Activated gamma-delta T cell treated with Interleukin-2 at 50 U/mL for 16 hours (primary cell): ENCODE measurements at places on chromosomes 12 and 14.

DNA sequence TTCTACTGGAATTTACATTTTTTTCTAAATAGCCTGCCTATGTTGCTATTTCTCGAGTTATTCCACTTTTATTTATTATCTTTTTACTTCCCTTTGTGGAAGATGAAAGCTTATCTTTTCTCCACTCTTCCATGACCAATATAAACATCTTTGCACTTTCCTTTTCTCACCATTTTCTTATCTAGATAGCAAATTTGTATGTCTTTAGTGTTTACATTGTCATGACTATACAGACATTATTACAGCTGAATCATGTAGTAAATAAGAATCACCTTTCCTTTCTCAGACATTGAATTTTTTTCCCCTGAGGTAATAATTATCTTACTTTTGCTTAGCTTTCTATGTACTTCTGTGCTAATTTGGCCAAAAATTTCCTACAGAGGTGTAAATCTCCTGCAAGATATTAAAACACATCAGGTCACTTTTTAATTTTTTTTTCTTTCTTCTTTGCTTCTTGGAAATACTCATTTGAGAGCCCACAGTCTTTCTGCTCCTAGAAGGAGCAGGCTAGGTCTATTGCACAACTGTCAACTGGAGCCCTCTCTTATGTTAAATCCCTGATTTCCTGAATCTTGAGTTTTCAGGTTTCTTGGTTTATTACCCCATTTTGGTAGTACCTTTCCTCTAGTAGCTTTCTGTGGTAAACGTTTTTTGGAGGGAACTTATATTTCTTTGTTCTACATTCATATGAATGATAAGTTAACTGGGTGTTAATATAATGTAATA is 109.0 kb upstream of the ATP2B1 start:
- DNase-seq, result no peak

DNA sequence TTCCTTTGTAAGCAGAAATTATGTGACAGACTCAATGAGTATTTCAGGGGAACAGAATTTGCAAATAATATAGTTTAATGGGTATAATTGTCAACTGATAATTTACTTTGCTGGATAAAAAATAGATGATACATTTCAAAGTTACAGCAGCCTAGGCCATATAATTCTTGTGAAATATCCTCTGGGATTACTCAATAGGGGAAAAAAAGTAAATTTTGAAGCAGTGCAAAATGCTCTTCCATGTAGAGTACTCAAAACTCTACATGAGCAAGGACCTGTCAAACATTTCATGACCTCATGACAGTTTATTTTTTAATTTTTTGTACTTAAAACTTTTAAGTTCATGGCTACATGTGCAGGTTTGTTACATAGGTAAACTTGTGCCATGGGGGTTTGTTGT is 163.3 kb downstream of the DACT1 start:
- DNase-seq, result no peak

- DNase-seq, result no peak
Observed at GRCh38 chr14:88750413-88750812, 42.3 kb downstream of the EML5 start.

DNA sequence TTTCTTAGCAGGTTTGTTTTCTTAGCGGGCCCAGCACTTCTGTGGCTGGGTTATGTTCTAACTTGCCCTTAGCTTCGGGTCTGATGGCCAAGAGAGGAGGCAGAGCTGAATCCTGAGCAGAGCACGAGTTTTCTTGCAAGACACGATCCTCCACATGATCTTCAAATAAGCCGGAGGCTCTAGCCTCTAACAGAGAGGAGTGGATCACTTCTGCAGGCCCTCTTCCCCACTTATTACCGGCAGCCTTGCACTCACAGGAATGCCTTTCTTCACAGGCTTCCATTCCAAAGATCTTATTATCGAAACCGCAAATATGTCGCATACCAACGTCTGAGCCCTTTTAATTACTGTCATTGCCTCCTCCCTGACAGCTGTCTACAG is 79.5 kb downstream of the SINHCAF start:
- DNase-seq, result no peak

DNA sequence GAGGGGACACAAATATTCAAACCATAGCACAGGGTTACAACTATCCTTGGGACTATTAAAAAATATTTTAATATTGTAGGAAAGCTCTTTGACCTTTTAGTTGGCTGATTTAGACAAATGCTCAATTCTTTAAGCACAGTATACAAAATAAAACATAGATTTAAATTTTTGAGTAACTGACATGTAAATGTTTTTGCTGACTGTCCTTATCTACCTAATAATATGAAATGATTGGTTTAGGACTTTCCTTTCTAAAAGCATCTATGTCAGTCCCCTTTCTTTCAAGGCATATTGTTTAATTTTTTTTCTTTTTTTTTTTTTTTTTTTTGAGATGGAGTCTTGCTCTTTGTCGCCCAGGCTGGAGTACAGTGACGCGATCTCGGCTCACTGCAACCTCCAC is 16.5 kb upstream of the OR6J1 start:
- DNase-seq, result no peak

- DNase-seq, result no peak
Observed at GRCh38 chr14:52551696-52552062, 626 bp downstream of the TXNDC16 start.

DNA sequence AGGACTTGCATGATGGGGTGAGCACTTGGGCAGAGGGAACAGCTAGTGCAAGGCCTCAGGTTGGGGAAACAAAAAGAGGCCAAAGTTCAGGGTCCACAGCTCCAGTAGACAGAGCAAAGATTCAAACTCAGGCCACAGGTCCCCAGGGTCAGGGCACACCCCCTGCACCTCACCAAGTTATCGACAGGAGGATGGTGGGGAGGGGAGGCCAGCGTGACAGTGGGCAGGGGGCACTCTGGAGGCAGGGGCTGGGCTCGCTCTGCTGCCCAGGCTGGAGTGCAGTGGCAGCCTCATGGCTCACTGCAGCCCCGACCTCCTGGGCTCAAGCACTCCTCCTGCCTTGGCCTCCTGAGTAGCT is 32.4 kb upstream of the ULK1 start:
- no peak for DNase-seq

DNA sequence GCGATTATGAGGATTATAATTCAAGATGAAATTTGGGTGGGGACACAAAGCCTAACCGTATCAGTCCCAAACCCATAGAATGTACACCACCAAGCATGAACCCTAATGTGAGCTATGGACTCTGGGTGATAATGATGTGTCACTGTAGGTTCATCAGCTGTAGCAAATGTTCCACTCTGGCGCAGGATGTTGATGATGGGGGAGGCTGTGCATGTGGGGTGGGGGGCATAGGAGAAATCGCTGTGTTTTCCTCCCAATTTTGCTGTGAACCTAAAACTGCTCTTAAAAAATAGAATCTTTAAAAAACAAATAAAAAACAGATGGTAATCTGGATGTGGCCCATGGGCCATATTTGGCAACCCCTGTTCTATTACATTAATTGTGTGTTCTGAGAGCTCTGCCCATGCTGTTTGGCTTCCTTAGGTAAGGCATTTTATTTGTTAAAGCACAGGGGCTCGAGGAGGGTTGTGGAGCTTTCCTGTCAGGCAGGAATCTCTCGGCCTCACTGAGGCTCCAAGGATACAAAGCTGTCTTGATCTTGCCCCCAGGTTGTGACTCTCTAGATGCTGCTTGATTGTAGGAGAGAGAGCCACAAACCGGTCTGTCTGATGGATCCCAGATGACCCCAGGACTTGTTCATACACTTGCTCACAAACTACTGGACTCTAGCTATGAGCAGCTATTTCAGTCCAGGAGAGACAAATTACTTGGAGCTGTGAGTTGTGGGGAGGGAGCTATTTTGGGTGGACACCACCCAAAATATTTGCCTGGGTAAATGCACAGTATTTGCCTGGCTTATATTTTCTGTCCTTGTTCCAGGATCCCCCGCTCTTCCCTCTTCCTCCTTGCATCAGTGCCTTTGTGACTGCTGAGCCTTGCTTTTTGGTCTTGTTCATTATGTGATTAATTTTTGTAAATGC is 340.2 kb downstream of the MED13L start:
- no peak for DNase-seq

DNA sequence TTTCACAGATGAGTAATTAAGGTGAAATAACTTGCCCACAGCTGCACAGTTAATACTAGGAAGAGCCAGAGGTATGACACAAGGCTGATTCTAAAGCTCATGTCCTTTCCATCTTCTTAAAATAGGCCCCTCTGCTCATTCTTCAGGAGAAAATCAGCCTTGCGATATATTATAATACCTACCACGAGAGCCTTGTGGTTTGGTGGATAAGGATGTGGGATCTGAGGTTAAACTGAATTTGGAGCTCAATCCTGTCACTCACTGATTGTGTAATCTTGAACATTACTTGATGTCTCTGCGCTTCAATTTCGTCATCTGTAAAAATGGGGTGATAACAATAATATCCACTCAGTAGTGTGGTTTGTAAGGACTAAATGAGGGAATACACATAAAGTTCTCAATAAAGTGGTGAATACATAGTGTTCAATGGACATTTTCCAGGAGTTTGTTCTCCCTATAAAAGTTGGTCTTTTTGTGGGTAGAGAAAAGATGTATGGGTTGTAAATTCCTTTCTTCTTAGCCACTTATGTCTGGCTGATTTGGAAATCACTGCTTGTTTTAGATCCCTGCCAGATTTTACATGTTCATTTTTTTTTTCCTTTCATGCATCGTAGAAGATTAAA is 25.1 kb upstream of the ATP2B1 start:
- no peak for DNase-seq

DNA sequence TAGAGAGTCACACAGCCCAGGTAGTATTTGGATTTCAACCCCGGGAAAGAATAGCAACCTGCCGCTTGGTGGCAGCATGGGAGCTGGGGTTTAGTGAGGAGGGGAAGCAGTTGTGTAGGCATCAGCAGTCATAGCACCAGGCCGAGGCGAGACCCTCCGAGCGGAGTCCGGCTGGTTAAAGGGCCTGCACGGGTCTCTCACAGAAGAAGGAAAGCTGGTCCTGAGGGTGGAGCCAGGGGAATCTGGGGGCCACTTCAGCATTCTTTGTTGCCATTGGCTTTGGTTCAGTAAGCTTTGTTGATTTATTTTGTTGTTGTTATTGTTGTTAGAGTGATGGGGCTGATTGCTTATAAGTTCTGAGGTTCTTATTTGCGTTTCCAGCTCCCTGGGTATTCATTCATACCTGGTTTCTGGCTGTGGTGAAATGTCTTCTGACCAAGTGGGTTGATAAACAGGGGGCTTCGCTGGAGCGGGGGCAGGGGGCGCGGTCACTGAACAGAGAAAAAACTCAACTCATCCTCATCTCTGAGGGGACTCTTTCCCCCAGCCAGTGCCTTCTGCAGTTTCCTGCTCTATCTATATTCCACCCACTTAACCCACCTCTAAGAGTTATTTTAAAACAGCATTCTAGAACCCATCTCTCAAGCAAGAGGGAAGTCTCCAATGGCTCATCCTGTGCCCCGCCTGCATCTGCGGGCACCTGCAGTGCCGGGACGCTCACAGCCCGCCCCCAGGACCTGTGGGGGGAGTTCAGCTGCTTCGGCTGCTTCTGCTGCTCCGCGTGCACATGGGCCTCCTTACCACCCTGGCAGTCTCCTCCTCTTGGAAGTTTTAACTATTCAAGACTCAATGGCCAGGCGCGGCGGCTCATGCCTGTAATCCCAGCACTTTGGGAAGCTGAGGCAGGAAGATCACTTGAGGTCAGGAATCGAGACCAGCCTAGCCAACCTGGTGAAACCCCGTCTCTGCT is 11.6 kb downstream of the CKB start:
- no peak for DNase-seq

DNA sequence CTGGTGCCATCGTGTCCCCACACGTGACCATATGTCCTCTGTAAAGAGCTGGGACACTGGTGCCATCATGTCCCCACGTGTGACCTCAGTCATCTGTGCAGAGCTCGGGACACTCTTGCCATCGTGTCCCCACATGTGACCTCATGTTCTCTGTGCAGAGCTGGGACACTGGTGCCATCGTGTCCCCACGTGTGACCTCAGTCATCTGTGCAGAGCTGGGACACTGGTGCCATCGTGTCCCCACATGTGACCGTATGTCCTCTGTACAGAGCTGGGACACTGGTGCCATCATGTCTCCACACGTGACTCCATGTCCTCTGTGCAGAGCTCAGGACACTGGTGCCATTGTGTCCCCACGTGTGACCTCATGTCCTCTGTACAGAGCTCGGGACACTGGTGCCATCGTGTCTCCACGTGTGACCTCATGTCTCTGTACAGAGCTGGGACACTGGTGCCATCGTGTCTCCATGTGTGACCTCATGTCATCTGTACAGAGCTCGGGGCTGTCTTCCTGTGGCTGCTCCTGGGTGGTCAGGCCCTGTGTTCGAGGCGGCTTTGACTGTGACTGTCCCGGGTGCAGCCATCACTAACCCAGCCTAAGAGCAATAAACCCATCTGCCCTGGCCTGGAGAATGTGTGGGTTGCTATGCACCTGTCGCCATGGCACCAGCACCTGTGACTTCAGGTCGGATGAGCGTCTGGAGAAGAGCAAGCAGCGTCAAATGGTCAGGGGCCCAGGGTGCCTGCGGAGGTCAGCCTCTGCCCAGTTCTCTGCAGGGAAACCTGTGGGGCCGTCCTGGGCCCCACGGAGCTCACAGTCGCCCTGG is 334.4 kb downstream of the ADGRD1 start:
- DNase-seq, result no peak

DNA sequence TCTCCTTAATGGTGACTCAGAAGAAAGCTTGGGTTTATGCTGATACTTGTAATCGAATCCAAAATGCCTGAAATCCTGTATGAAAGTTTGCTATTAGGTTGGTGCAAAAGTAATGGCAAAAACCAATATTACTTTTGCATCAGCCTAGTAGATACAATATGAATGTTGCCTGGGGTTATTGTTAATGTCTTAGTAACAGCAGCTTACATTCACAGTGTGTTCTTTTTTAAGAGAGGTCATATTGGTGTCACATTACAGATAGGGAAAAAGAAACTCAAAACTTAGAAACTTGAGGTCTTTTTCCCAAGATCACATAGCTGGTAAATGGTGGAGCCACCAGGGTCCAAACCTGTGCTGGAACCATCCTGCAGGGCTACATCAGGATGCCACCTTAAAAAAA is 25.2 kb downstream of the SRGAP1 start:
- DNase-seq, result no peak

- DNase-seq, result no peak
Observed at GRCh38 chr12:104683831-104684503, 227.2 kb downstream of the CHST11 start.

DNA sequence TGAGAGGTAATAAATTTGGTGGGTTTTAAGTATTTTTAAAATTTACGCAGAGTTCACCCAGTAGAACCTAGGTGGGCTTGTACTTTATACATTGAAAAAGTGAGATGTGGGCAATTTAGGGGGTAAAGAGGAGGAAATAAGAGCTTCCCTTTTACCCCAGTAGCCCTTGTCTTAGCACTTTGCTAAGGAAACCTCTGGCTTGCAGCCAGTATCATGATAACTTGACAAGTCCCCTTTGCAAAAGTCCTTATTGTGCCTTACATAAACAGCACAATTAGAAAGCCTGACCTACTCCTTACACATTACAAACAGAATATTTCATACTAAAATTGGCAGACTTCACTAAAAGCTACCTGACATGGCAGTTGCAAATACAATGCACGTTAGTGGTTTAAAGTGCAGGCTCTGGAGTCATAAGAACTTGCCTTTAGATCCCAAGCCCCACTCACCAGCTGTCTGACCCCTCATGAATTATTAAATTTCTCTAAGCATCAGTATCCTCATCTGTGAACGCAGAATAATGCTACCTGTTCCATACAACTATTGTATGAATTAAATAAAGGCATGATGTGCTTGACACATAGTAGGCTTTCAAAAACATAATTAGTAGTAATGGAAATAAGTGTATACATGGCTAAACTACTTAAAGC is 53.2 kb upstream of the NELL2 start:
- no peak for DNase-seq
